ENCODE measurements at places on chromosomes 2 and 18.

DNA sequence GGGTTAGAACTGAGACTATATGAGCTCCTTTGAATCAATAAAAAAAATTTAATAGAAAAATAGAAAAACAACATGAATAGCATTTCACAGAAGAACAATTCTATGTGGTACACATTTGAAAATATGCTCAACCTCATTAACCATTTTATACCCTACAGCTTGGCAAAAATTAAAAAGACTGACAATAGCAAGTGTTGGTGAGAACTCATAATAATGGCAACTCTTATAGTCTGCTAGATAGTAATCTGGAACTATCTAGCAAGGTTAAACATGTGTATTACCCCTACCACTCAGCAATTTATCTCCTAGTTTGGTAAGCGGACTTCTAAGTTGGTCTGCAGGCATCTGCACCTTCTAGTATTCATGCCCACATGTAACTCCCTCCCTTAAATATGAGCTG is 67.8 kb downstream of the CYBRD1 start:
- no peak for DNase-seq

- no peak for DNase-seq
These were observed 487.9 kb upstream of the ID2 start for GRCh38 chr2:8193686-8194615.

- DNase-seq = no peak
These were observed 26.6 kb downstream of the TMEM18 start for GRCh38 chr2:650343-651310.

- no peak for DNase-seq
These were observed 209.5 kb upstream of the SMAD7 start for GRCh38 chr18:49160079-49160930.

DNA sequence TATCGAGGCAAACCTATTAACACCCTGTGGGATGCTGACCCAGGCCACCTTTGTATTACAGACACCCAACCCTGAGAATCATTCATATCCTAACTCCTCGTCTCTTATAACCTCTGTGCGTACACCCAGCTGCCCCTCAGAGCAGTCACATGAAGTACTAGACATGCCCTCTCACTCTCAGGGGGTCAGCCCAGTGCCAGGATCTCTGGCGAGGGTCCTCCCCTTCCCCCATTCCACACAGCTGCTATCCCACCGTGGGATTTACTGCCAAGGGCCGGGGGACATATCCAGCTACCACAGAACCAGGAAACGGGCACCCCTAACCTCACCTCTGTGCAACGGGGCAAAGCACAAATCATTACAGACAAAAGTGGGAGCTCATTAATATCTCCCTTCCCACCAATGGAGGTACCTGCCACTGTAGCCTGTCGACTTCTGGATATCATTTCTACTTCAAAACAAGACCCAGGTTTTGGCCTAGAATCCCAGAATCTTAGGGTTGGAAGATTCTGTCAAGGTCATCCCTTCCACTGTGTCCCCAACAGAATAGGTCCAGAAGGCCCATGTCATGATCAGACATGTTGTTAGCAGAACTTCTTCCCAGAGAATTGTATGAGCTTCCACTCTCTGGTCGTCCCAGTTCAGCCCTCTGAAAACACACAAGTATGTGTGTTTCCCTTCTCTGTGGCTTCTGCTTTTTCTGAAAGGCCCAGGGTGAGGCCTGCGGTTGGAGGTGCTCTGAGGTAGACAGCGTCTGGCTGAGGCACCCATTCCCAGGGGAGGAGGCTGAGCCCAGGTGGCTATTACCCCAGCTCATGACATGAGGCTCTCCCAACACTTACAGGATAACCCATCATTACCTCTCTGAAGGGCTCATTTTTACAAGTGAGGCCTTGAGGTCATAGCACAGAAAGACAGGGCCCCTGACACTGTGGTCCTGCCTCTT is 1.7 kb downstream of the TMBIM1 start:
- DNase-seq = no peak

DNA sequence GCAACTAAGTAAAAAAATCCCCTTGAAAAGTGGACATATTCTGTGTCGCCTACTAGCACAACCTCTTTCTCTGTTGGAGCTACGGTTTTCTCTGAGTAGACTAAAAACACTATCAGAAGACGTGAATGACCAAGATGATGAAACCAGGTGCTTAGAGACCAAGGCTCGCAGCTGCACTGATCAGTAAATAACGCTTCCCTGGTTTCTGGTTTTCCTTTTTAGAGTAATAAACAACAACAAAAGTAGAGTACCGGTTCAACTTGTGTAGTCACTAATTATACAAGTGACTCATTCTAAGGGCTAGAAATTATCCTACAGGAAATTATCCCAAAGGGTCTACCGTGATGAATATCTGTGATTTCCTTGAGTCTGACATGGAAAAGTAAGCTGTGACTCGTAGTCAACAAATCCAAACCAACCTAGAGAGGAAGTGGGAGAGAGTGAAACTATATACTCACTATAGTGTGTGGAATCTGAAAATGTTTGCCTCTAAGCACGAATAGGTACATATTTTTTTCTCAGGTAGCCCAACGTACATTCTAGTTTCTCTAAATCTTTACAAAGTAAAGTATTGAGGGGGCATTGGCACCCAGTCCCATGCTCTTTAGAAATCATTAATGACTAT is 17.8 kb downstream of the RASGRP3 start:
- DNase-seq = no peak
